ENCODE measurements at places on chromosomes 11 and 22. TPM values are rescaled to one million over a fixed set of nuclear protein-coding genes. Genes with fewer than 3 reads are reported as not detected.

- H3K27ac ChIP-seq: no peak overlapping the region
- no peak for DNase-seq
- H3K36me3 ChIP-seq: no peaks in the 10 kb centered on the region
- H3K4me3 ChIP-seq: no peak overlapping the region
- no peaks in the 10 kb centered on the region for H3K4me1 ChIP-seq
Observed at GRCh38 chr22:45908961-45909360, 68.0 kb downstream of the WNT7B start.

DNA sequence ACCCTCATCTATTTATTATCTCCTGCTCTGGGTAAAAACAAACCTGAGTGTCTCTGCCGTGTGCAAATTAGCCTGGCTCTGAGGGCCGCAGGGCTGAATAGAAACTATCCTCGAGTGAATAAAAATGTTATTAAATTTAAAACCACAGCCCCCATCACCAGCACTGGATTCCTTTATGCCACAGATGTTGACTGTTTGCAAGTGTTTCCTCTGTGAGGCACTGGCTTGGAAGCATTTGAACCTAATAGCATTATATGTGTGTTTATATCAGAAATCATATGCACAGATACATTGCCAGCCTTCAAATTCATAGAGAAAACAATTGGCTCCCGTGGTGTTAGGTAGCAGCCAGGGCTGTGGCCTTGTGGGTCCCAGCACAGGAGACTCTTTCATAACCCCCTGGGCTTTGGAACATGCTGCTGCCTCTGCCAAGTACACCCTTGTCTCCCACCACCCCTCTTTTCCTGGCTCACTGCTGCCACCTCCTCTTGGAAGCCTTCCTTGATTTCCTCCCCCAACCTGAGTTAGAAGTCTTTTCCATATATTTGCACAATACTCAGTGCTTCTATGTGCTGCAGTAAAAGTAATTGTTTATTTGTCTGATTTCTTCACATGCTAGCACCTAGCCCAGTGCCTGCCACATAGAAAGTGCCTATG, 294.4 kb downstream of the DDX10 start:
- no peak overlapping the region for H3K27ac ChIP-seq
- peaks cover 3% of the 10 kb centered on the region for H3K4me1 ChIP-seq
- no peak for DNase-seq
- H3K27me3 ChIP-seq: no peaks in the 10 kb centered on the region
- H3K36me3 ChIP-seq: no peaks in the 10 kb centered on the region
- H3K4me3 ChIP-seq: no peak overlapping the region

DNA sequence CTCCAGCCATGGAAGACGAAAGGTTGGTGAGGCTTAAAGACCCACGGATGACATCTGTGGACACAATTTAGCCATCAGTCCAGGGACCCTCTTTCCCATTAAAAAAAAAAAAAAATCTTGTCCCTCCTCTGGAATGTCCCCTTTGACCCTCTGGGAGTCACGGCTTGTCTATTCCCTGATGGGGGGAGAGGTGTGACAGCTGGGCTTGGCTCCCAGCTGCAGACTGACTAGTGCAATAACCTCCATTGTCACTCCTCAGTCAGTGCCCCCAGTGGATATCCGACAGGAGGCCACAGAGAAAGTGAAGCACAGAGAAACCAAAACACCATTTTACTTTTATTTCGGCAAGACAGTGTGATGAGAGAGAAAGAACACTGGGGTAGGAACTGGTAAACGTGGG, 2.7 kb upstream of the VSIG2 start:
- H3K27ac ChIP-seq: peak overlapping the region; percentile 58
- peak overlapping the region; percentile 76 for H3K4me3 ChIP-seq
- DNase-seq: no peak
- peaks cover 24% of the 10 kb centered on the region for H3K27me3 ChIP-seq

GRCh38 chr11:92332986-92333385, 108.4 kb downstream of the FAT3 start:
- peaks cover 20% of the 10 kb centered on the region for H3K4me1 ChIP-seq
- no peak overlapping the region for H3K4me3 ChIP-seq

The CHRDL2 gene
- total RNA-seq: 0.21 TPM

Data from endothelial cell (in vitro differentiated cells).